A172 (cell line): ENCODE measurements at places on chromosomes 1 and 21. TPM values are rescaled to one million over a fixed set of nuclear protein-coding genes. Genes with fewer than 3 reads are reported as not detected.

HAPLN2 gene
- total RNA-seq: 0.26 TPM in 1 of 2 replicates, not detected in the other

OR10Z1 gene
- not detected in 2 replicates for total RNA-seq

LCE1F gene
- not detected in 2 replicates for total RNA-seq

CELA3B gene
- total RNA-seq: not detected in 2 replicates

FAM110D gene
- total RNA-seq: 0.62 TPM in 1 of 2 replicates, not detected in the other

ASAP3 gene
- 19.7 and 19.9 TPM in 2 replicates for total RNA-seq

CNIH4 gene
- total RNA-seq: 120 TPM in 2 replicates

ABCD3 gene
- total RNA-seq: 37.0 and 50.4 TPM in 2 replicates

PCBP3 gene
- total RNA-seq: 0.31 TPM in 1 of 2 replicates, not detected in the other

ERG gene
- total RNA-seq: 0.05 TPM in 1 of 2 replicates, not detected in the other

PLCH2 gene
- 0.05 TPM in 1 of 2 replicates, not detected in the other for total RNA-seq

MPZ gene
- total RNA-seq: 0.21 and 4.8 TPM in 2 replicates

RERE gene
- 7.0 and 24.3 TPM in 2 replicates for total RNA-seq

PTGS2 gene
- not detected in 2 replicates for total RNA-seq

P3H1 gene
- total RNA-seq: 79.5 and 95.5 TPM in 2 replicates

RGS13 gene
- not detected in 2 replicates for total RNA-seq

GPN2 gene
- total RNA-seq: 6.0 and 6.8 TPM in 2 replicates

LRRIQ3 gene
- 2.7 and 3.0 TPM in 2 replicates for total RNA-seq

TLR5 gene
- not detected in 2 replicates for total RNA-seq

GREM2 gene
- total RNA-seq: 0.03 and 0.07 TPM in 2 replicates

BNIPL gene
- 0.38 and 0.86 TPM in 2 replicates for total RNA-seq

DMBX1 gene
- total RNA-seq: 0.89 and 1.3 TPM in 2 replicates

OR2T35 gene
- not detected in 2 replicates for total RNA-seq

PGLYRP4 gene
- not detected in 2 replicates for total RNA-seq

GPATCH2 gene
- total RNA-seq: 31.5 and 32.7 TPM in 2 replicates

SLC35F3 gene
- not detected in 2 replicates for total RNA-seq

SPTA1 gene
- not detected in 2 replicates for total RNA-seq

VASH2 gene
- 1.9 and 2.9 TPM in 2 replicates for total RNA-seq

SERPINC1 gene
- total RNA-seq: not detected in 2 replicates

ITPKB gene
- 1.9 and 2.3 TPM in 2 replicates for total RNA-seq

C1orf87 gene
- not detected in 2 replicates for total RNA-seq

MR1 gene
- 19.6 and 21.1 TPM in 2 replicates for total RNA-seq

HECTD3 gene
- total RNA-seq: 20.5 and 28.4 TPM in 2 replicates

RHBDL2 gene
- total RNA-seq: 1.2 and 3.3 TPM in 2 replicates

ATP5PB gene
- 435 and 458 TPM in 2 replicates for total RNA-seq

ITLN1 gene
- total RNA-seq: not detected in 2 replicates

CDC42BPA gene
- 32.7 and 36.9 TPM in 2 replicates for total RNA-seq

IFI44L gene
- total RNA-seq: 0.29 and 2.6 TPM in 2 replicates

DYNLT5 gene
- total RNA-seq: not detected in 2 replicates

DAB1 gene
- not detected in 2 replicates for total RNA-seq

CLDN17 gene
- not detected in 2 replicates for total RNA-seq
